Eye (tissue), 1 donor: ENCODE measurements at places on chromosomes 3 and 15.

DNA sequence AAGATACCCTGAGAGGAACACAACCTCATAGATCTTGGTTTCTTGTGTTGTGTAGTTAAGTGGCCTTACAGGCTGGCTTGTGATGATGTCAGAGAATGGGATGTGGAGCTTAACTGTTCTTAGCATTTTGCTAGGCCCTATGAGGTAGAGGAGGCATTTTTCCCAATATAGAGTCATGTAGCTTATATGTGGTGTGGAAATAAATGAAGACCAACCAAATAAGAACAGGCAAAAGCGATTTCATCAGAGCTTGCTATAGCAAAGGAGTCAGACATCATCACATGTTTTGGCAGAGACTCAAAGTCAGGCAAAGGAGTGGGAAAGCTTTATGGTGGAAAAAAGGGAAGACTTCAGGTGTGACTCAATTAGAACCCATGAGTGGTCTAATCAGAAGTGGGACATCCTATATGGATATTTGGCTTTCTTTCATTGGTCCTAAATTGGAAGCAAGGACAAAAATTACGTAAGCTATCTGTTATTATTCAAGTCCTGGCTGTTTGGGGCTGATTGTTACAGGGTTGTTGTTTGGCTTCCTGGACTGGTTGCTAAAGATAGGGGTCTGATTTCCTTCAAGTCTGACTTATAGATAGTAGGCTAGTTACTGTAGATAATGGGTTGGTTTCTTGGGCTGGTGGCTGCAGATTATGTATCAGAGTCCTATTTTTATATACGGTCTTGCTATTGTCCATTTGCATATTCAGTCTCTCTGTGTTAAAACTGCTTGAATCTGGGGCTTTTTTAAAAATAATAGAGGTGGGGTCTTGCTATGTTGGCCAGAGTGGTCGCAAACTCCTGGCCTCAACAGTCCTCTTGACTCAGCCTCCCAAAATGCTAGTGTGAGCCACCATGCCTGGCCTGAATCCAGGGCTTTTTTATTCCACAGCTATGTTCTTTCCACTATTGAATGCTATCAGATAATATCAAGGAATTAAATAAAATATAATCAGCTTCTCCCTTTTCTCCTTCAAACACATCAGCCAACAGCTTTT, 30.3 kb upstream of the SETD2 start:
- DNase-seq, result no peak

- peak; percentile 26 for DNase-seq
These were observed 245.4 kb downstream of the ERC2 start for GRCh38 chr3:56222866-56223265.

- no peak for DNase-seq
These were observed 78.8 kb downstream of the NUP210 start for GRCh38 chr3:13341229-13341905.

- DNase-seq, result peak; percentile 41
These were observed 67.1 kb upstream of the SEC13 start for GRCh38 chr3:10387881-10388609.

GRCh38 chr3:112767177-112767576, 79.5 kb downstream of the CD200R1L start:
- no peak for DNase-seq

GRCh38 chr3:20288050-20288449, 102.0 kb upstream of the SGO1 start:
- DNase-seq, result no peak

GRCh38 chr3:39637807-39638206, 170.3 kb downstream of the MOBP start:
- DNase-seq, result no peak

- DNase-seq, result peak; percentile 30
These were observed 50.7 kb downstream of the CLDN11 start for GRCh38 chr3:170469151-170470062.

DNA sequence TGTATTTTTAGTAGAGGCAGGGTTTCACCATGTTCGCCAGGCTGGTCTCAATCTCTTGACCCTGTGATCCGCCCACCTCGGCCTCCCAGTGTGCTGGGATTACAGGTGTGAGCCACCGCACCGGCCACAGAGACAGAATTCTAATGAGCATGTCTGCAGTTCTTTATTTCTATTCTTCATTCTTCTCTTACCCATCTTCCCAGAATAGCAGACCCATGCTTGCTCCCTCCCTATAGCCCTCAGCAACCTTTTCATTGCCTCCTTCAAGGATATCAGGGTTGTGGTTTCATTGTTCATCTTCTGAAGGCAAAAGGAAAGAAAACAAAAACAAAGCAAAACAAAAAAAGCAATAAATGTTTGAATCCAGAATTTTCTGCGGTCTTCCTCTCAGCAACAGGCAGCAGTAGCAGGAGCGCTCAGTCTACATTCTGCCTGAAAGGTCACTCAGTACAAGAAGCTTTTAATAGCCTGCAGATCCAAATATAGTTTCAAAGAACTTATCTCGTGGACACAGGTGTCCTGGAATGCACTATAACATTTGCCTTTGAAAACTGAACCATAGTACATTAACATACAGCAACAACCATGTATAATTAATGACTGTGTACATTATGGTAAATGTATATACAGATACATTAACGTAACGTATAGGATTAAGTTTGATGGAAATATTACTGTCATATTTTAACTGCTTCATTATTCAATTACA, at the start of gene SMCO1:
Gene SMCO1 (minus strand): TSS at position 434 of the 709 bp plus-strand sequence. CDS start 137 bp downstream, at position 297.
- no peak for DNase-seq

GRCh38 chr3:15498431-15499214, 22.9 kb downstream of the COLQ start:
- peak; percentile 67 for DNase-seq

- no peak for DNase-seq
These were observed 23.8 kb downstream of the CNOT10 start for GRCh38 chr3:32708672-32709283.

DNA sequence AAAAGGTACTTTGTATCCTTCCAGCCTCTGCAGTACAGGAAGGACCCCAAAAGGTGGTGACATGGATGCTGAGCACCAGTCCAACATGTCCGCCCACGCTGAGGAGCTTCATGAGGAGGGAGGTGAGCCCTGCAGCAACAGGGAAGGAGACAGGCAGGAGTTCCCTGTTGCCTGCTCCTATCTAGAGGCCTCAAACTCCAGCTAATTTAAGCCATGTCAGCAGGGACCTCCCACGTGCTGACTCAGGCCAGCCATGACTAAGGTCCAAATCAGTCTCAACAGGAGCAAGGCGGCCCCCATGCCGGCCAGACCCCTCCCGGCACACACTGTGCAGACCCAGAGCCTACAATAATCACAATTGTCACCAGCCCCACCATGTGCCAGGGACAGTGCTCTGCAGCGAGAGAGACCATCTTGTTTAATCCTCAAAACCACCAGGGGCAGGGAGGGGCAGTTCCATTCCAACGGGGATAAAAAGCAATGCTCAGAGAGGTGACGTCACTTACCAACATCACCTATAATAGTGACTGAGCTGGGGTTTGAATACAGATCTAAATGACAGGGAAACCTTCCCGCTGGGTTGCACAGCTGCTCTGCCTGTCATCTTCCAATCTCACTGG, 54.5 kb upstream of the GATA2 start:
- no peak for DNase-seq

DNA sequence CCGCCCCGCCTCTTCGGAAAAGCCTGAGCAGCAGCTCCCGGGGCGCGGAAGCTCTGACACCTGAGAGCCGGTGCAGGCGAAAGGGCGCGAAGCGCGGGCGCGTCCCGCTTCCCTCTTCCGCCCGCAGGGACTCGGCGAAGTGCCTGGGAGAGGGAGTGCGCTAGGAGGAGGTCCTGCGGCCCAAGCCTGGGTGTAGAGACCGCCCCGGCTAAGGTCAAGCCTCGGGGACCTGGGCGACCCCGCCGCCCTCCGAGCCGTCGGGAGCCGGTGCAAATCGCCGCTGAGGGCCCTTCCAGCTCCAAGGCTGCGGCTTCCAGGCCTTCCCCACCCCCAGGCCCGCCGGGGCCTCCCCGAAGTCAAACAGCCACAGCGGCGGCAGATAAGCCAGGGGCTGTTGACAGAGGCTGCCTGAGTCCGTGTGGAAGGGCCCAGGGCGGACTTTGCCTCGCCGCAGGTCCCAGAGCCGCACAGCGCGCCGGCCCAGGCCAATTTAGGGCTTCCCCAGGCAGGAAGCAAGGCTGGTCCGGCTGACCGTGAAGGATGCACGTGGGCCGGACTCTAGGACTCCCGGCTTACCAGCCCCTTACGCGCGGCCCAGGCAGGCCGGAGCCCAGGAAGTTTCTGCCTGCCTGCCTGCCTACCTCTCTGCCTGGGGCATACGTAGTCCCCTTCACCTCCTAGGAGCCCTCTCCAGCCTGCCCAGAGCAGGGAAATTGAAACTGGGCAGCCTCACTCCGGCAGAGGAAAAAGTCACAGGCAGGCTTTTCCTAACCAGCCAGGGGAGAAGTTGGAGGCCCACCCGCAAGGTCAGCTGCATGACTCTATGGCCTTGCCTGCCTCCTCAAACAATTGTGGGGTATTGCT, 2.3 kb downstream of the ITPKA start:
- DNase-seq, result peak; percentile 55

DNA sequence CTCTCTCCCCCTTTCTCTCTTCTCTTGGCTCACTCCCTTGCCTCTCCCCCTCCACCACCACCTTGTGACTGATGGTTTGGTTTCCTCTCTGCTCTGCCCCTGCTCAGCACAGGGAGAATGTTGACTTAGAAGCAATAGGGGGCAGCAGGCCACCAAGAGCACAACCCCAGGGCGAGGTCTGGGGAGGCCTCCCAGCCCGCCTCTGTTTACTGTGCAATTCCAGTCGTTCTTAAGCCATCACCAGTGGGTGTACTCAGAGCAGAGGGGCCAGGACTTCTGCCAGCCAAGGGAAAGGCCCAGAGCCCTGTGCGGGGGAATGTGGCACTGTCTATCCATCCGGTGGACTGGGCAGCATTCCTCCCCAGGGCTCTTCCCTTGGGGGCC, 5.7 kb upstream of the APEH start:
- DNase-seq, result no peak

DNA sequence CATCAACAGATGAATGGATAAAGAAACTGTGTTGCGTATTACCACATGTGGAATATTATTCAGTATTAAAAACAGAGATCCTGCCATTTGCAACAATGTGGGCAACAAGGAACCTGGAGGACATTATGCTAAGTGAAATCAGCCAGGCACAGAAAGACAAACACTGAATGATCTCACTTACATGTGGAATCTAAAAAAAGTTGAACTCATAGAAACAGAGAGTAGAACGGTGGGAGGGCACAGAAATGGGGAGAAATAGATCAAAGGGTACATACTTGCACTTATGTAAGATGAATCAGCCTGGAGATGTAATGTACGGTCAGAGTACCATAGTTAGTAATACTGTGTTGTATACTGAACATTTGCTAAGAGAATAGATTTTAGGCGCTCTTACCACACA, 29.8 kb upstream of the MUC13 start:
- no peak for DNase-seq

GRCh38 chr3:65052101-65052500, 364.3 kb upstream of the ADAMTS9 start:
- DNase-seq, result no peak

DNA sequence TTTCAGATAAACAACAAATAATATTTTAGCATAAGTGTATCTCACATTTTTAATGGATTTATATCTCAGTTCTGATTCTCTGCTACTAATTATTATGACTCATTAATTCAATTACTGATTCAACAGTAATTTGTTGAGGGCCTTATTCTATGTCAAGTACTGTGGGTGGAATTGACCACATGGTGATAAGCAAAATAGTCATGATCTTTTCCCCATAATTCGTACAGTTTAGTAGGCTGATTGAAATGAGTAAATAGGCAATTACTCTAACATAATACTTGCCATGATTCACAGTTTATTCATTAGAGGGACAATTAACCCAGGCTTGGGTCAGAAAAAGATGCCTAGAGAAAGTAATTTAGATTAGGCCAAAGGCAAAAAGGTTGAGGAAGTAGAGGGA, 60.9 kb upstream of the SLC4A7 start:
- no peak for DNase-seq

DNA sequence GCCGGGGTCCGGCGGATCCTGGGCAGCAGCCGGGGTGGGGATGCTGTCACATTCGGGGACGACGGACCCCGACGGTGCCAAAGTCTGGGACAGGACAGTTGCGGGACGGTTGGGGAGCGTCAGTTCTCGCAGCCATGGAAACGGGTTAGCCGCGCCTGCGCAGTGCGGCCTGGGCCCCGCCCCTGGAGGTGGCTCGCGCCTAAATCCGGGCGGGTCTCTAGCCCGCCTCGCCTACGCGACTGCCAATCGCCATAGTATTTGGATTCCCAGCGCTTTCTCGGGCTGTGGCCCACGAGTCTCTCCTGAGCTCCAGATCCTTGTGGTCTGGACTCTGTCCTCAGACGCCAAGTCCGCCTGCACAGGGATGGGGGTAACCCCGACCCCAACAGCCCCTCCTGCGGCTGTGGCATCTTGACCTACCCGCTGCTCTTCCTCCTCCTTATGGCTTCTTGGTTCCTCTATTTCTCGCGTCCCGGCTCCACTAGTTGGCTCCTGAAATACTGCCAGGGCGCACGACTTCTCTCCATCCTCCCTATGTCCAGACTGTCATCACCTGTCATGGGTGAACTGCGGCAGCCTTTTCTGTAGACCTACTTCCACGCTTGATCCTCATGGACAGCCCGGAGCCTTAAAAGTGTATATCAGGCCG, at the start of gene ZMYND10:
Gene ZMYND10 (minus strand): TSS at position 147 of the 649 bp plus-strand sequence. CDS start 153 bp downstream, outside the sequence.
- peak; percentile 83 for DNase-seq

GRCh38 chr15:77580996-77581682, 51.6 kb downstream of the LINGO1 start:
- peak; percentile 85 for DNase-seq

DNA sequence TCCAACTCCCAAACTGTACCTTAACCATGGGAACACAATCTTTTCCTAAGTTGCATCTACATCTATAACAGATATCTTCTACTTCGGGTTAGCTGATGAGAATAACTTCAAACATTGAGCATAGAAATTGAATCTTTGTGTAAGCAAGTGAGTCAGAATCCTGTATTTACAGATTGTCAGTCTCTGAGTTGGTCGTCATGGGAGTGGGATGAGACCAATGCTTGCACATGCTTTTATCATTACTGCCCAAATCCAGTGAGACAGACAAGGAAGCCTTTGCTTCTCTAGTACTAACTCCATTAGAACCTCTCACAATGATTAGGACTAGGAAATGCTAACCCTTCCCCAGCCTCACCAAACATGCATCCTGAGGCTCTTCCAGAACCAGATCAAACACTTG, 587.1 kb upstream of the ZNF717 start:
- no peak for DNase-seq

DNA sequence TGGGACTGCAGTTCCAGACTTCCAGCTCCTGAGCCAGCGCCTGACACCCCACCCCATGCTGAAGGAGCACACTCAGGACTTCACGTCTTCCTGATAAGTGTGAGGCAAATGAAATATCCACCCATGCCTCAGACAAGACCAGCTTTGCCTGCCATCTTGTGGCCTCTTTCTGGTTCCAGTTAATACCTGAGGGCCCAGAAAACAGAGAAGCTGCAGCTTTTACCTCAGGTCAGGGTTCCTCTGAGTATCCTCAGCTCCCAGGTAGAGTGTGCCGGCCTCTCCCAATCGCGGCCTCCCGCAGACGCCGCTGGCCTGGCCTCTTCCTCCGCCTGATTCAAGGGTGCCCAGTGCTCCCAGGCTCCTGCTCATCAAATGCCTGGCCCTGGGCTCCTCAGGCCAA, 5.1 kb upstream of the KLHL6 start:
- DNase-seq, result no peak

- no peak for DNase-seq
These were observed 4.2 kb downstream of the SPG21 start for GRCh38 chr15:64985366-64986033.

- DNase-seq, result no peak
These were observed 99.4 kb downstream of the ALCAM start for GRCh38 chr3:105466072-105466471.
